ENCODE measurements at places on chromosomes 6 and 20. TPM values are rescaled to one million over a fixed set of nuclear protein-coding genes. Genes with fewer than 3 reads are reported as not detected.

Gene PPP1R16B
- 5.2 TPM for total RNA-seq

Gene HLA-DPA1
- total RNA-seq, result 52.6 TPM

Gene SRSF6
- total RNA-seq, result 56.5 TPM

Gene GABRR1
- total RNA-seq, result not detected

Gene HSPA1L
- total RNA-seq, result 2.5 TPM

Gene KPNA5
- total RNA-seq, result 10.2 TPM

Gene ZCCHC3
- total RNA-seq, result 10.2 TPM

Gene C20orf141
- total RNA-seq, result not detected

Gene FAM210B
- total RNA-seq, result 42.8 TPM

DNA sequence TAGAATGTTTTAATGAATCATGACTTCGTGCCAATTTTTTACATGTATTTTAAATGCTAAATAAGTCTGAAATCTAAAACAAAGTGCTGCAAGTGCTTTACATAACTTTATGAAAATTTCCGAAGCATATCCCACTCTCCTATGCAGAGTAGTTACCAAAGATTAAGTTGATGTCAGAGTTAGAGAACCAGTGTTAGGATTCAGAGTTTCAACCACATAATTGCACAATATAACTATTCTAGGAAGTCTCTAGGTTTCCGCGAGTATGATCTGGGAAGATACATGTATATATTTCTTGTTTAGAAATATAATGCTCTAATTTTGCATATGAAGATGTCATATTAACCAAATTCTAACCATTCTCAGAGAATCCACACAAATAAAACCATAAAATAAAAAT, 74.8 kb downstream of the ASCC3 start:
- DNase-seq, result no peak

- no peak for DNase-seq
Measured at GRCh38 chr20:57078116-57078515, 188.3 kb downstream of the BMP7 start.

DNA sequence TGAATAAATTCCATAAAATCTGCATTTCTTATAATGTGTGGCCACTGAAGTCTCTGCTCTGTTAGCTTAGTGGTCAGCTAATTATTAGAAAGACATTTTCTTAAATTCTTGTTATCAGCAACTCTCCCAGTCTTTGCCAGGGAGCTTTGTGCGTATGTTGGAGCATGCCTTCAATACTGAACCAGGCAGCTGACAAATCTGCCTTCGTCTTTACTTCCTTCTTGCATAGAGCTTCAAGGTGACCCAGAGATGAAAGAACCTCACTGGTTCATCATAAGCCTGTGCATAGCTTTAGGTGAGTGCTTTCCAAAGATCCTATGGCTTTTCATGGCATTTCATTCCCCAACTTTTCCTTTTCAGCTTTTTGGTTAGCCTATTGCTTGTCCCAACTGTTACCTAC, 43.0 kb upstream of the NELFCD start:
- DNase-seq, result no peak

GRCh38 chr20:51531712-51532456, 10.6 kb downstream of the NFATC2 start:
- DNase-seq, result no peak

DNA sequence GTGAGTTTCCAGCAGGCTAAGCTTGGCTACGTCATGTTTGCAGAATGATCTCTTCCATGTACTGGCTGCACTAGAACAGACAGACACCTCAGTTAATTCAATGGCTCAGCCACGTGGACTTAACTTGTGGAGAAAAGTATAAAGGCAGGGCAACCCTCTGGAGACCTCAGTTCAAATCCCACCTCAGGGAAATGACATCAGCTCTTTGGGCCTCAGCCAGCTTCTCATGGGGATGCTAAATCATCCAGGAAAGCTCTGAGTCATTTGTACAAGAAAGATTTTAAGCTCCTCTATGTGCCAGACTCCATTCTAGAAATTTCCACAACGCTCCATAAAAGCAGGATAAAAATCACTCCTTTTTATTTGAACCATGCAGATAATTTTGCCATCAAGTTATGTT, 128.5 kb upstream of the SALL4 start:
- DNase-seq, result no peak

DNA sequence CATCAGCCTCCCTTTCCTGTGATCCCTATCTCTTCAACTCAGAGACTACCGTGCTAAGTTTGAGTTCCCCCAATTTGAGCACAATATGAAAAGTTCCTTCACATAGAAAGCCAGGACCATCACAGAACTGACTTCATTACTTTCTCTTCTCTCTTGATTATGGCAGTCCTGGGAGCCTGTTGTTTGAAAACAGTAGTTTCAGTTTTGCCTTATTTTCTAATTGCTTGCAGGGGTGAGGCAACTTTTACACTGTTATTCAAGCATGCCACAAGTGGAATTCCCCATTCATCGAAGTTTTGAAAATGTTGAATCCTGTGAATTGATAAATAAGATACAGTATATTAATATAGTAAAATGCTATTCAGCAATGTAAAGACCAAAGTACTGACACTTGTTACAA, 569.7 kb upstream of the MARCKS start:
- no peak for DNase-seq

DNA sequence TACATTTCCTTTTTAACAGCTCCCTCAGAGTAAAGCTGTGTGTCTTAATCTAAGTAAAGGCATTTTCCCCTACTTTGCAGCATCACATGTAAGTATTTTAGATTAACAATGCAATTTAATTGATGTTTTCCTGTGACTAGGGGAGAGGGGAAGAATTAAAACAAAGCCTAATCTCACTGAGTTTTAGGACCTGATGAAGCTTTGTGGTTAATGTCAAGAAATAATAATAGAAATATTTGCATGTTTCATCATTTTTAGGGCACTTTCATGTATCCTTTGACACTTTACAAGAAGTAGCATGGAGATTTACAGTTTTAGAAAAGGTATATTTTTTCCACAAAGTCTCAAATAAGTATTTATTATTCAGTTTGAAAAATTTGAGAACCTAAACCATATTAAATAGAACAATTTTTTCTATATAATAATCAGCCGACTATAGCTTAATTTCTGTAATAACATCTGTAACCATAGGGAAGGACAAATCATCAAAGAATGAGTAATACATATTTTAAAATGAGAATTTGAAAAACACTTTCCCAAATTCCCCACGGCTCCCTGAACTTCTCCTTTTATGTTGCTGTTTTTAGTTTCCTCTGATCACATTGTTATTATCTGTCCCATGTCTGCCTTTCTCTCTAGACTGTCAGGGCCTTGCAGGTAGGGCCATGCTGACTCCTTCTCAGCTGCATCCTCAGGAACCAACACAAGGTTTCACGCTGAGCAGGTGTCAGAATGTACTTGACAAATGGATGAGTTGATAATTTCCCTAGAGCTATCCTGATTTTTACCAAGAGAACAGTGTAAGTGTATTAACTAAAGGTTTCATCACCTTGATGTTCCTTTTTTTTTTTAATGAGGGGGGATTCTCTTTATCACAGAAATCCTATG, 338.1 kb downstream of the SYNE1 start:
- no peak for DNase-seq

GRCh38 chr20:54292185-54292584, 84.3 kb downstream of the PFDN4 start:
- no peak for DNase-seq

GRCh38 chr6:1482381-1483166, 93.2 kb downstream of the FOXF2 start:
- DNase-seq, result no peak

DNA sequence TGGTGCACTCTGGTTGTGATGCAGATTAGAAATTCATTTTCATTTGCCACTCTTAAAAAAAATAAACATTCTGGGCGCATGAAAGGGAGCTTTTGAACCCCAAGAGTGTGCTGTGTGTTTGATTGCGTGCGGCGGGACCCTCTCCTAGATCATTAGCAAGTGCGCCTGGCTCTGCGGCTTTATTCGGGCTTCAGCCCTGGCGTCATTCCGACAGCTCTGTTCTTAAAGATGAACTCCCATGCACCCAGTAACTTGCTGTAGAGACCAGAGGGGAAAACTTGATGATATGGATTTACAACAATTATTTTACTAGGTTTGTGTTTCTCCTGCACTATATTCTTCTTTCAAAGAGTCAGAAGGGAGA, 48.9 kb upstream of the ARMC2 start:
- no peak for DNase-seq

DNA sequence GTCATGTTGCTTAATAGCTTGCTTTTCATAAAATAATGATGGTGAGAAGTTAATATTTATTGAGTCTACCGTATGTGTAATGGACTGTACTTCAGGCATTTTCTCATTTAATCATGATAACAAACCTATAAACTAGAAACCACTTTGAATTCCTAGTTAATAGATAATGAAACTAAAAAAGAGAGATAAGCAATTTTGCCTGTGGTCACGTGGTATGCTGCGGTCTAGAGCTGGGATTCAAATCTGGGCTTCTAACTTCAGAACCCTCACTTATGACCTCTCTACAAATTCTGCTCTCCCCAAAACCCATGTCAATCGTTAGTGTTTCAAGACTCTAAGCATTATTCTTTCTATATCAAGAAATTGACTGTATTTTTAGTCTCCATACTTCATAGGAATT, 700.7 kb downstream of the PRKN start:
- no peak for DNase-seq

DNA sequence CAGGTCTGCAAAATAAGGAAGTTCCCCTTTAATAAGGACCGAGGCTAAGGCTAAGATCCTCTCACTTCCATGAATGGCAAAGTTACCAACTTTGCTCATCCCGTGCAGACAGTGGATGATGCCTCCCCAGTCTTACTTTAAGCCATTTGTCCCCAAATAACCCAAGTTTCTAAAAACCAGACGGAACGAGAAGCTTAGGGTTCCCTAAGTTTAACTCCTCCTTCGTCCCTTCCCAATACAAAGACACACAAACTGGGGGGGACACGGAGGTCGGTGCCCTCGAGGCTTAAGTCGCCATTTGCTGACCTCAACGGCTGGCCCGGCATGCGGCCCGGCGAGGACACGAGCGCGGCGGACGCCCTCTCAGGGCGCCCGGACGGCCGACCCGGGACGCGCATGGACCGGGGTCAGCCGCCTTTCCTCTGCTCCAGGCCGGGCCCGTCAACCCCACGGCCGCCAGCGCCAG, 527 bp downstream of the FBXO30 start:
- DNase-seq, result peak; percentile 38

- no peak for DNase-seq
Measured at GRCh38 chr20:53080969-53081871, 109.1 kb downstream of the TSHZ2 start.

- DNase-seq, result no peak
Measured at GRCh38 chr6:145539831-145540230, 195.5 kb downstream of the EPM2A start.

- no peak for DNase-seq
Measured at GRCh38 chr6:136762022-136762975, 30.0 kb downstream of the MAP3K5 start.

- DNase-seq, result no peak
Measured at GRCh38 chr6:123118811-123119210, 122.8 kb downstream of the CLVS2 start.

DNA sequence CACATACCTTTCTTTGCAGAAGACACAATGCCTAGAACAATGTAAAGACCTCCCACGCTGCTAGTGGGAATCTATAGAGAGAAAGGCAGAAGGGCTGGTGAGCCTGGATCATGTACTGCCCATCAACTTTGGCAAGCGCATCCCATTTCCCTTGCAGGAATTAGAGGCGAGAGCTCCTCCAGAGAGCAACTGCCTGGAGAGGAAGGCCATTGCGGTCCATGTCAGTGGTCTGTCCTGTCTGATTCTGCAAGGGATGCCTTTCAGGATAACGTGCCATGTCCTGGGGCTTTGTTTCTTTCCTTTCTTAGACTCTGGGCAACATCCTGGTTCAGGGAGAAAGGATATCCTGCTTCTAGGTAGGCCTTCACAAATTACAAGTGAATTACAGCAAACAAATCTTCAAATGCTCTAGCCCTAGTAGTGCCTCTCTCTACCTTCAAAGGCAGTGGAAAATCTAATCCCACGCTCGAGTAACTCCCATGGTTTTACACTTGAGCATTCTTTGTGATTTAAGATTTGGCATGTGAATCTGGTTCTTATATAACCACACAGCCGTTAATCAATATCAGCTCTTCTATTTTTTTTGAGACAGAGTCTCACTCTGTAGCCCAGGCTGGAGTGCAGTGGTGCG, 38.5 kb downstream of the GCNT2 start:
- no peak for DNase-seq

DNA sequence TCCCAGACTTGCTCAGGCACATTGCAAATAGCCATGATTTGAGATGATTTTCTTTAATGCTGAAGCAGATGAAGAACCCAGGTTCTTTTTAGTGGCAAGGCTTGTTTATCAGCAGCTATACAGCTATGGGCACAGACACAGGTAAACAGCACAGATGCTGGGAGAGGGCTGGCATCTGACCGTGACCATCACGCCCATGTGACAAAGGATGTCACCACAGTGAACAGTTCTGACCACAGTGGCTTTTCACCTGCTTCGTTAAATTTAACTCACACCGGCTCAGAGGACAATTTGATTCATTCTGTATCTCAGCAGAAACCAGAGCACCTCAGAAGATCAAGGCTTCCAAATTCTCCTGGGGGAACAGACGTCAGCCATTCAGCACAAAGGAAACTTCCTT, 142.6 kb downstream of the CDH26 start:
- no peak for DNase-seq

DNA sequence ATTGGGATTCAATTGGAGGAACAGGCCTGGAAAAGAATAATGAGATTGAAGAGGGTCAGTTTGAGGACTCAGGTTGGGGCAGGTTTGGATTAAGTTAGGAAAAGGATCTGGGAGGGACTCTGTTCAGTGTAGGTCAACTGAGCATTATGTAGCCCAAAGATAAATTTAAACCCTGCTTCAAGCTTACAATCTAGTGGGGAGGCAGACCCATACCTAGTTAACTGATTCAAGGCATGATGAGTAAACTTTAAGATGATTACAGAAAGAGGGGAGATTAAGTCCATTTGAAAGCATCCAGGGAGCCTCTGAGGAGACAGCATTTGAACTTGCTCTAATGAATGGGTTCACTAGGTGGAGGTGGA, 11.4 kb upstream of the LTA start:
- no peak for DNase-seq

GRCh38 chr20:34585019-34585418, 26.5 kb downstream of the MAP1LC3A start:
- no peak for DNase-seq

DNA sequence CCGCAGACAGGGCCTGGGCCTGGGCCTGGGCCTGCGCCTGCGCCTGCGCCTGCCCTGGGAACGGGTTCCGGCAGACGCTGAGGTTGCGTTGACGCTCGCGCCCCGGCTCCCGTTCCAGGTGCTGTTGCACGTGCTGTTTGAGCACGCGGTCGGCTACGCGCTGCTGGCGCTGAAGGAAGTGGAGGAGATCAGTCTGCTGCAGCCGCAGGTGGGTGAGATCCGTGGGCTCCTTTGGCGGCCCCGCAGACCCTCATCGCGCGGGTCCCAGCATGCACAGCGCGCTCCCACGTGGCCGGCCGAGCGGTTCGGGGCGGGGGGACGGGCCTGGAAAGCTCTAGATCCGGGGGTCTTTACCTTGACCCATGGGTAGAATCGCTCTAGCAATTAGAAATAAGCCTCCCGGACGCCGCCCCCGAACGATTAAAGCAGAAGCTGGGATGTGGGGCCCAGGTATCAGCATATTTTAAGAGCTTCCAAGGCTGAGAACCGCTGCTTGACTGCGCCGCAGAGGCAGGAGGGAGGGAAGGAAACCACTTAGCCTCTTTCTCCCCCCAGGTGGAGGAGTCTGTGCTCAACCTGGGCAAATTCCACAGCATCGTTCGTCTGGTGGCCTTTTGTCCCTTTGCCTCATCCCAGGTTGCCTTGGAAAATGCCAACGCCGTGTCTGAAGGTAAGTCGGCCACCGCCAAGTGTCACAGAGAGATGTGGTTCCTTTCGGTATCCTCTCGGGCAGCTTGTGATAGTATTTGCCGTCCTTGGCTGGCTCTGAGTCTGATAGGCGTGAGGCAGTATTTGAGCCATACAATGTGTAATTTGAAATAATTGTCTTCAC, 508 bp downstream of the NOP56 start:
- no peak for DNase-seq

Measured in psoas muscle (tissue), 8 donors.